ENCODE measurements at places on chromosomes 6 and 20. TPM values are rescaled to one million over a fixed set of nuclear protein-coding genes. Genes with fewer than 3 reads are reported as not detected.

DNA sequence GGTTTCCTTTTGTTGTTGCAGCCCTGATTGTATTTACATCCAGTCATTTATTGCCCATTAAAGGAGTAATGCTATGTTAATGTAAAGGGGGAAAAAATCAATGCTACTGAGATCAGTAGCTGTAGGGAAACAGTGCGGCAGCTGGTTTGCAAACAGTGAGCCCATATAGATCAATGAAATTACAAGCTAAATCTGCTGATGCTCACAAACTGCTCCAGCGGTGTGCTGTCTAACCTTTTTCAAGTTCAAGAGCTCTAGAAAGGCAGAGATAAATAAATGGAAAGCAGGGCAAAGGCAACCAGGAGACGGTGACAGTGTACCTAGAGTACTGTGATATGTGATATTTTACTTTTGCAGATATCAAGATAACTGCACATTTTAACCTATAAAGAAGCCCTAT lies 449.0 kb upstream of the MMS22L start:
- no peak for DNase-seq

PPIL6 gene
- 2.7 TPM for total RNA-seq

DNA sequence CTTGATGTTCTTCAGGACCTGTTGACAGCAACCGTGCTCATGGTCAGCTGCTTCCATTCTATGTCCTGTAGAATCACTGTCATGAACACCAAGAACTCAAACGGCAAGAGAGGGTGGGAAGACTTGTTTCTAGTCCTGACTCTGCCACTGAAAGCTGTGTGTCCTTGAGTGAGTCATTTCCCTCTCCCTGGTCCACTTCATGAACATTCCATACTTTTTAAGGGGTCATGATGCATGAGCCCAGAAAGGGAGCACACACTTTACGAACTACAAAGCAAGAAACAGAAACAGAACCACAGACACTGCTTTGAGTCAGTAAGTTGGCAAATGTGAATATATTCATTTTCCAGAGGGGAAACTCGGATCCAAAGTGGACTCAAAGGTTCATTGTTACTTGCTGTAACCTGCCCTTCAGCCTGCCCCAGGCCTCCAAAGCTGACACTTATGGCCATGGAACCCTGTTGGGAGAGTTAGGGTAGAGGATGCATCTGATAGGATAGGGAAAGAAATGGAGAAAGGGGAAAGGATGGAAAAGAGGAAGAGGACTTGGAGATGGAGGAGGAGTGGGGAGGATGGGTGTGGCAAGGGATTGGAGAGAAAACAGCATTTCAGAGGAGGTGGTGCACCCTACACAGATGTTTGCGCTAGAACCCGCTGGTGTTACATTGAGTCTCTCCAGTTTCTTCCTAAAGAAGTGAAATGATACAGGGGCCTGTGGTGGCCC lies 129.8 kb downstream of the FOXO3 start:
- DNase-seq = peak; percentile 30

- DNase-seq = no peak
Observed at GRCh38 chr6:52725535-52726192, 37.6 kb downstream of the GSTA2 start.

RAET1G gene
- not detected for total RNA-seq

Data from endodermal cell (in vitro differentiated cells).